ENCODE measurements at places on chromosomes 12 and 14. TPM values are rescaled to one million over a fixed set of nuclear protein-coding genes. Genes with fewer than 3 reads are reported as not detected.

Gene OTOGL
- 0.11 TPM for total RNA-seq

DNA sequence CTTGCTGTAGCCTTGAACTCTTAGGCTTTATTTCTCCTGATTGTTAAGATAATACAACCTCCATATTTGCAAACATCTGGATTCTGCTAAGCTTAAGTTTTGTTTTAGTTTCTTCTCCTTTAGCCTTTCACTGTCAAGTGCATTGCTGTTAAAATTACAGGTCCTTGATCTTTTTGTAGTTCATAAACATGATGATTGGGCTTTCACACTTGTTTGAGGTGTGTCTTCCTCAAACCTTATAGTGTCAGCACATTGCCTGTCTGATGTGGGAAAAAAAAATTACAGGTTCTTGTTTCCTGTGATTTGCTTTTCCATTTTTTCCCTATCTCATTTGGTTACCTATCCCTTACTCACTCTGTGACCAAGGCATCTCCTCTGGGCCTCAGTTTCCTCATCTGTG lies 59.2 kb downstream of the BICDL1 start:
- DNase-seq, result no peak

GRCh38 chr14:20419419-20419818 lies 6.1 kb upstream of the TEP1 start:
- DNase-seq, result no peak

GRCh38 chr12:31280183-31280582 lies 45.8 kb downstream of the SINHCAF start:
- DNase-seq, result no peak

Data from ovary (tissue), 10 donors.